ENCODE measurements at places on chromosomes 2 and 18. TPM values are rescaled to one million over a fixed set of nuclear protein-coding genes. Genes with fewer than 3 reads are reported as not detected.

- DNase-seq = no peak
Observed at GRCh38 chr2:19070886-19071285, 287.5 kb downstream of the OSR1 start.

- DNase-seq = peak; percentile 95
Observed at GRCh38 chr2:173652311-173652710, 297.6 kb downstream of the CDCA7 start.

GRCh38 chr2:217049422-217049821 is 189.6 kb upstream of the TNP1 start:
- DNase-seq = no peak

DNA sequence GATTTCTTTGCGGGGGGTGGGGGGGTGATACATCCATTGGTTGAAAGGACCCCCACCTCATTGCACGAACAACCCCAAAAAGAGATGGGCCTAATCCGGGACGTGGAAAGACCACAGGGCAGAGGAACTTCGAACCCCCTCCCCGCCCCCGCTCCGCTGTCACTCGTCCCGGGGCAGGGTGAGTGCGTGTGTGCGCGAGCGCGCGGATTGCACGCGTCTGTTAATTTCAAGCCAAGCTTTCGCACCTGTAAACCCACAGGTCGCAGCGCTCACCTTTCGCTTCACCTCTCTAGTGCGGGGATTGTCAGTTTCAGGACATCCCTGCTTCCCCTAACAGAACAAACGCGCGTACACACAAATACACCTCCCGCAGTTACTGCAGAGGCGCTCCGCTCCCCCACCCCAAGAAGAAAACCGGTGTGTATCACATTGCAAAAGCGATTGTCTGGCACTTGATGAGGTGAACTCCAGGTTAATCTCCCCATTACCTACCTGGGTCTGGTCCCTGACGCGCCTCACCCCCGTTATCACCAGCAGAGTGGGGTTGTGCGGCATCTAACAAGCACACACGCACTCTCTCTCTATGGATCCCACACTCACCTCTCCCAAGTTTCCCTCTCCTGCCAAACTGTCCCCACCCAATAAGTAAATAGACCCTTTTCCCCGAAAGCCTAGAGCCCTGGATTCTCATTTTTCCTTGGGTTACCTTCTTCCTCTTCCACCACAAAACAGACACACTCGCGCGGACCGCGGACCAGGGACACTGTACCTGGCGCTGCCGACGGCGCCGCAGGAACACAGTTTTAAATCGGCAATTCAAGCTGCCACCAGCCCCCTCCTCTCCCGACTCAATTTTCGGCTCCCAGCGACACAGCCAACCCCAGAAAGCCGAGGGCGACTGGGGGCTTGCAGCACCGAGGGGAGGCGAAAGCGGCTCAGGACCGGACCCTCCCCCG is 1.0 kb downstream of the CYP26B1 start:
- no peak for DNase-seq

- no peak for DNase-seq
Observed at GRCh38 chr2:96251721-96252292, 14.0 kb downstream of the TMEM127 start.

- no peak for DNase-seq
Observed at GRCh38 chr2:201789395-201789794, 8.7 kb upstream of the ALS2 start.

- no peak for DNase-seq
Observed at GRCh38 chr2:232973011-232973735, 39.9 kb downstream of the NGEF start.

ASIC4 gene
- 0.53 TPM for total RNA-seq

DNA sequence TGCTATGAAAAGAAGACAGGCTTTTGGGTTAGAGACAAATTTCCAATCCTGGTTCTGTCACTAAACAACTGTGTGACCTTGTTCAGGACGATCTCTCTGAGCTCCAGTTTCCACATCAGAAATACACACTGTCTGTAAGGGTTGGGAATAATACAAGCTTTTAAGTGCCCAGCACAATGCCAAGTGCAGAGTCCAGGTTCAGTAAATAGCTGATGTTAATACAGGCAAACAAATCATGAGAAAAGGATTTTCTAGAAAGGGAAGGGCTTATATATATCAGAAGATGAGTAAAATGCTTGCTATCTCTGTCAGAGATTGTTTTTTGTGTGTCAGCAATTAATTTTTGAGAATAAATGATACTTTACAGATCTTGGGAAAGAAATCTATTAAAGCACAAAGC is 388.3 kb downstream of the NBAS start:
- DNase-seq = no peak

DNA sequence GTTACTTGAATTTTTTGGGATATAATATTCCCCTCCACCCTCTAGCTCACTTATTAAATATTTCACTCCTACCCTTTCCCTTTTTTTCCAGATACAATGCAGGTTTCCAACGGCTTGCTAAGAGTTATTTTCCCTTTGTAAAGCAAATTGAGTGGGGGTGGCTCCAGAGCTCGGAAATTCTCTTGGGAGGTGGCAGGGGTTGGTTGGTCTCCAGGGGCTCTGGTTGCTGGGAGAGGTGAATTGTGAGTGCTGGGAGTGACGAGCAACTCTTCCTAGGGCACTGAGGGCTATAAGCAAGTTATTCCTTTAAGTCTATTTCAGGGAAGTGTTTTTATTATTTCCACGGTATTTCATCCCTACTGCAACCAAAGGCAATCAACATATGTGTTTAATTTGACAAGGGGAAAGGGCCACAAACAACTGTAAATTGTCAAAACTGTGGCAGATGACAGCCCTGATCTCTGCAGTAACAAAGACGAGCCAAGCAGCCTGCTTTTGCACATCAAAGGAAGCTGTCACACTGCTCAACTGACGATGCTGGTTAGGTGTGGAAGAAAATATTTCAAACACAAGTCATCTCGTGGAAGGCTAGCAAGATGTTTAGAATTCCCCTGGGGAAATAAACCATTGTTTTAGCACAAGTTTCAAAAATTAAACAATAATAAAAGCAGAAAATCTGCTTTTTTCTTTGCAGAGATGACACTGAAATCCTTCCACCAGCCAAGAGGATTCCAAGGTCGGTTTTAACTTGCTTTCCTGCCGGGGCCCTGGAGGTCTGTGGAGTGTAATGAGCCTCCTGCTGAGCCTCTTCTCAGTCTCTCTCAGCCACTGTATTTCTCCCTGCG is 34.8 kb upstream of the ASXL2 start:
- DNase-seq = no peak

CD8A gene
- under 0.01 TPM for total RNA-seq

GRCh38 chr2:53434466-53434865 is 333.1 kb upstream of the CHAC2 start:
- no peak for DNase-seq

KLHL30 gene
- total RNA-seq = 0.26 TPM

DNA sequence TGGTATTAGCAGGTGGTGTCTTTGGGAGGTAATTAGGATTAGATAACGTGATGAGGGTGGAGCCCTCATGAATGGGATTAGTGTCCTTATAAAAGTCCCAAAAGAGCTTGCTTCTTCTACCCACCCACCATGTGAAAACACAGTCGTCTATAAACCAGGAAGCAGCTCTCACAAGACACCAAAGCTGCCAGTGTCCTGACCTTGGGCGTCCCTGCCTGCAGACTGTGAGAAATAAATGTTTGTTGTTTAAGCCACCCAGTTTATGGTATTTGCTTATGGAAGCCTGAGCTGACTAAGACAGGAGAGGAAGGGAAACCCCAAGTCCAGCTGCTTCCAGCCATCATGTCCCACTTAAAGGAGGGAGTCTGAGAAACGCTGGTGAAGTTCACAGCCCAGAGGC is 13.6 kb downstream of the ADI1 start:
- no peak for DNase-seq

GRCh38 chr18:71238974-71239624 is 950.3 kb downstream of the SOCS6 start:
- DNase-seq = no peak

PPP3R1 gene
- total RNA-seq = 26.5 TPM

KLHL29 gene
- 5.0 TPM for total RNA-seq

CNGA3 gene
- under 0.01 TPM for total RNA-seq

GRCh38 chr2:68167186-68167585 is 9.5 kb downstream of the PNO1 start:
- no peak for DNase-seq

DNA sequence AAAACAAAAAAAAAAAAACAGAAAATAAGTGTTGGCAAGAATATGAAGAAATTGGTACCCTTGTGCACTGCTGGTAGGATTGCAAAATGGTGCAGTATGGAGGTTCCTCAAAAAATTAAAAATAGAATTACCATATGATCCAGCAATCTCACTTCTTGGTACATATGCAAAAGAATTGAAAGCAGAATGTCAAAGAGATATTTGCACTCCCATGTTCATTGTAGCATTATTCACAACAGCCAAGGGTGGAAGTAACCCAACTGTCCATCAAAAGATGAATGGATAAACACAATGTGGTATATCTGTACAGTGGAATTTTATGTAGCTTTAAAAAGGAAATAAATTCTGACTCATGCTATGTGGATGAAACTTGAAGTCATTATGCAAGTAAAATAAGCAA is 72.8 kb upstream of the POU3F3 start:
- no peak for DNase-seq

- no peak for DNase-seq
Observed at GRCh38 chr2:240203031-240203787, 62.8 kb upstream of the OTOS start.

ACTR1B gene
- 52.9 TPM for total RNA-seq

DNA sequence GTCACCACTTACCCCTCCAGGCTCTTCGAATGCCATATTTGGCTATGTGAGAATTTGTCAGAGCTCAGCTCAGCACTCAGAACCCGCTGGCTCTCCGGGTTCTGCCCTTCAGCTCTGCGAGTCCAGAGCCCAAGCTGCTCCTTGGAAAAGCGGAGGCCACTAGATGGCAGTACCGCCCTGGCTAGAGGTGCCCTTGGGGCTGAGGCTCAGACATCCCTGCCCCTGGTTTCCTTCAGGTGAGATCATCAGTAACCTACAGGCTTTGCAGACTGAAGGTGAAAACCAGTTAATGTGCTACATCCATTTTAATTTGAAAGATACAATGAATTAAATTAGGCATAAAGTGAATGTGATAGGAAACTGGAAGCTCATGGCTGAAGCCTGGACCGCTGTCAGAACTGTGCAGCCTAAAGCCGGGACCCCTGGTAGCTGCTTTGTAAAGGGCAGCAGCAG is 285.6 kb downstream of the AGAP1 start:
- peak; percentile 73 for DNase-seq

FHOD3 gene
- 8.8 TPM for total RNA-seq

GRCh38 chr2:38016219-38016618 is 59.7 kb downstream of the CYP1B1 start:
- DNase-seq = peak; percentile 70

DNA sequence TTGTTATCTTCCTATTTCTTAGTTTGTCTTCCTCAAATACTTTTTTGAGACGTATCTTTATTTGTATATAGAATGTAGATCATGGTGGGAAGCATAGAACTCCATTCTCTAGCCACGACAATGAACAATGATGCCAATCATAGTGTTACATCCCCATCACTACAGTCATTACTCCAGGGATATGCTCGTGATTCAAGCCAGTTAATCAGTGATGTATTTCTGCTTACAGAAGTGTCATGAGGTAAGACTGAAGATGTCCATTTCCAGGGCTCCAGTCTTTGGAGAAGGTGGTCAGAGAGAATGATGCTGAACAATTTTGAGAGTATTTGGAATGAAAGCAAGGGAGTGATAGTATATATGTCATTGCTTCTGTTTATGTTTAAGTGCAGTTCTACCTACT is 777.2 kb upstream of the TMEFF2 start:
- DNase-seq = no peak

DNA sequence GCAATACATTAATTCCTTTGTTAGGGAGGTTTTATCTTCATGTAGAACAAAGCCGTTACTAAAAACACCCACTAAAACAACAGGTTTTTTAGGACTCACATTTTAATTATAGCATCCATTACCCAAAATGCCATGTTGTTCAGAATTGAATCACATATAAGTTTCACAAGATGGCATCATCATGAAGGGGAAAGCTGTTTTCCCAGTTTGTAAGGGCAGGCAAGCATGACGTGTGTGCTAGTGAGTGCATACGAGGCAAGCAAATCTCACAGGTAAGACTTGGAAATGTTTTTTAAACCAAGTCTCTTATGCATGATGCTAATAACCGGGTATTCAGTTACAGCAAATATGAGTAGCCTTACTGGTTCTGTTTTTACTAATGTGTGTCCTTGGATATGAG is 111.8 kb upstream of the NFATC1 start:
- DNase-seq = no peak

DNA sequence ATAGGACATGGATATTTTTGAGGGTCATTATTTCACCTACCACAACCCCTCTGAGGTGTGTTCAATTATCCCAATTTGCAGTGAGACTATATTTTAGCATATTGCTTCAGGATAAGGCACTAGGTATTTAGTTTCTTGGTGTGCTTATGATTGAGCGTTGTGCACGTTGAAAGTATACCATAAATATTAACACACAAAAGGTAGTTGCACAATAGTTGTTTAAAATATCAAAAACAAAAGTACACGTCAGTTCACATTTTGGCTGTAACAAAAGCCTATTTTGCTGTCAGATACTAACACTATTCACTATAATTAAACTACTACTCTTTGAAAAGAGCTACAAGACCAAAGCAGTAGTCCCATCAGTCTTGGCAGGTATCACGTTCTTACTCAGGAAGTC is 367.5 kb downstream of the DSC3 start:
- no peak for DNase-seq

DNA sequence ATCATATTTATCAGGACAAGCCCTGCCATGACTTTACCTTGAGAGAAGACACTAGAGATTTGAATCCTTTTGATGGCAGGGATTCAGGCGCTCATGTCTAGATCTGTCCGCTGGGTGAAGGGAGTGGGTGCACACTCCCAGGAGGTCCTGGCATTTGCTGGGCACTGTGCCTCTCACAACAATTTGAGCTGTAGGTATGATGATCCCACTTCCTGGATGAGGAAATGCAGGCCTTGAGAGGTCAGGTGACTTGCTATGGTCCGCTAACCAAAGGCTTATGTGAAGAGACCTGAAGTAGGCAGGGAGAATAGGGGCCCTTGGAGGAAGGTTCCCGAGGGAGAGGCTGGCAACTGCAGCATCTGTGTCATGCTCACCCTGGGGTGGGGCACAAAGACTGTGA is 206.1 kb downstream of the HAUS1 start:
- DNase-seq = peak; percentile 68

DNA sequence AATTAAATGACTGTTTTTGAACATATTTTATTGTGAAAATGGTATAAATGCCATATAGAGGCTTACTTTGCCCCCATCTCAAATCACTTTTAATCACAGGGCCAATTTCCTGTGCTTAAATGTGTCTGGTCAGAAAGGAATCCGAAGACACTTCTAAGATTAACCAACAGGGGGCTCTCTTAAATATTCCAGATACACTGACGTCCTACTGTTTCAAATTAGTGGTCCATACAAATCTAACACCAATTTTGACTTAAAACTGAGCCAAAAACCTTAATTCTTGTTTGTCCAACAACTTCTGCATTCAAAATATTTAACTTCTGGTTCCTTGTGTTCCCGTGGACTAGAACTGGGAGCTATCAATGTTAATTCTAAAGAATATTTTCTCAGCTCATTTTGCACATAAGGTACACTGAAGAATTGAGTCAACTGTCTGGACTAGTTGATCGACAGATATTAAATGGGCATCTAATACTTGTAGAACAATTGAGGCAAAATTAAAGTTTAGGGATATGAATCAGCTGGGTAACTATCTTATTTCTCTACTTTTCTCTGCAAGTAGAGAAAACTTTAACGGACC is 557.5 kb downstream of the ARHGAP15 start:
- peak; percentile 62 for DNase-seq

All from bronchial epithelial cell (primary cell).